Hepatocyte (in vitro differentiated cells): ENCODE measurements at places on chromosomes 6 and 20. TPM values are rescaled to one million over a fixed set of nuclear protein-coding genes. Genes with fewer than 3 reads are reported as not detected.

- H3K4me3 ChIP-seq: no peak overlapping the region
- no peak for DNase-seq
- H3K36me3 ChIP-seq: no peaks in the 10 kb centered on the region
- no peak overlapping the region for H3K27ac ChIP-seq
Observed at GRCh38 chr6:93272896-93273295, 146.5 kb downstream of the EPHA7 start.

DNA sequence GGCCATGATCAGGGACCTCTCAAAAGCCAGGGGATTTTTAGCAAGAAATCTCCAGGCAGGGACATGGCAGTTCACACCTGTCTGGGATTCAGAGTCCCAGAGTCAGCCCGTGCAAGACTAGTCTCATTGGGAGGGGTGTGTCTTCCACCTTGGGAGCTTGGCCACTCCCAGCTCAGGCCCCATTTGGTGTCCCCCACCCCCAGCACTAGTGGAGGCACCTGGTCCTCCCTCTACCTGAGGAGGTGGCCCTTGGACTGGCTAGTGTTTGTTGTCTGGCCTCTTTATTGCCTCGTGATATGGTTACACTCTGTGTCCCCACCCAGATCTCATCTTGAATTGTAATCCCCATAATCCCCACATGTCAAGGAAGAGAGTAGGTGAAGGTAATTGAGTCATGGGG lies 140.8 kb upstream of the PHACTR3 start:
- H3K36me3 ChIP-seq: no peaks in the 10 kb centered on the region
- H3K4me1 ChIP-seq: no peaks in the 10 kb centered on the region
- H3K27ac ChIP-seq: peak overlapping the region; percentile 16
- H3K4me3 ChIP-seq: no peak overlapping the region
- H3K27me3 ChIP-seq: no peaks in the 10 kb centered on the region

Gene B3GAT2
- polyA plus RNA-seq: 0.82 and 0.88 TPM in 2 replicates

Gene SNAP25
- polyA plus RNA-seq: 5.2 TPM in 2 replicates

Gene C6orf15
- polyA plus RNA-seq: not detected in 2 replicates
